ENCODE measurements at places on chromosomes 4 and X.

- no peak for DNase-seq
These were observed 147.0 kb downstream of the AFAP1 start for GRCh38 chr4:7792616-7793015.

DNA sequence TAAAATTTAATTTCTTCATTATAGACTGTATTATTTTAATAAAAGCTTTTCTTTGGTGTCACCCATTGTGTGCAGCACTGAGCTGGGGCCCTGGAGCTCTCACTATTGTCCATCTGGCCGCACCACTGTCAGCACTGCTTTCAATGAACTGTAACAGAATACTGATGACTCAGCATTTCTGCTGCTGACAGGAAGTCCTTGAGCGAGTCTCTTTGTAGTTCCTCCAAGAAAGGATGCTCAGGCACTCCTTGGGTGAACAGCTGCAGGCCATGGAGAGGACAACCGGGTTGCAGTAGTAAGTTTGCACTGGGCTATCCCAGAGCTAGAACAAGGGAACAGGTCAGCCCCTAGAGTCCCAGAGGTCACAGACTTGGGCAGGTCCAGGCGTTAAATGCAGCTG lies 81.6 kb downstream of the SORBS2 start:
- no peak for DNase-seq

DNA sequence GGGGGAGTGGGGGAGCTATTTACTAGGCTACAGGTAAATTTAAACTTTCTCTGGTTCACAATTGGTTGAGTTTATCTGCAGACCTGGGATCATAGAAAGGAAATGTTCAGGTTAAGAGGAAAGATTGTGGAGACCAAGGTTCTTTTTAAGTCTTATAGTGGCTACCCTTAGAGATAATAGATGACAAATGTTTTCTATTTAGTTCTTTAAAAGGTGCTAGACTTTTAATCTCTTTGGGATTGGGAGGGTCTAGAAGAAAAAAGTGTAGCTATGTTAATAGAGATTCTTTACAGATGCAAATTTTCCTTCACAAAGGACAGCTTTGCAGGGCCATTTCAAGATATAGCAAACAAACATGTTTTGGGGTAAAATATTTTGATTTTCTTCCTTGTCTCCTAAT lies 76.0 kb downstream of the TEX13C start:
- DNase-seq, result no peak

GRCh38 chr4:174860588-174860987 lies 31.5 kb upstream of the GLRA3 start:
- DNase-seq, result no peak

- no peak for DNase-seq
These were observed 197.2 kb upstream of the ZFP42 start for GRCh38 chr4:187798385-187798784.

- no peak for DNase-seq
These were observed 185.5 kb upstream of the RBPJ start for GRCh38 chr4:26135331-26135730.

DNA sequence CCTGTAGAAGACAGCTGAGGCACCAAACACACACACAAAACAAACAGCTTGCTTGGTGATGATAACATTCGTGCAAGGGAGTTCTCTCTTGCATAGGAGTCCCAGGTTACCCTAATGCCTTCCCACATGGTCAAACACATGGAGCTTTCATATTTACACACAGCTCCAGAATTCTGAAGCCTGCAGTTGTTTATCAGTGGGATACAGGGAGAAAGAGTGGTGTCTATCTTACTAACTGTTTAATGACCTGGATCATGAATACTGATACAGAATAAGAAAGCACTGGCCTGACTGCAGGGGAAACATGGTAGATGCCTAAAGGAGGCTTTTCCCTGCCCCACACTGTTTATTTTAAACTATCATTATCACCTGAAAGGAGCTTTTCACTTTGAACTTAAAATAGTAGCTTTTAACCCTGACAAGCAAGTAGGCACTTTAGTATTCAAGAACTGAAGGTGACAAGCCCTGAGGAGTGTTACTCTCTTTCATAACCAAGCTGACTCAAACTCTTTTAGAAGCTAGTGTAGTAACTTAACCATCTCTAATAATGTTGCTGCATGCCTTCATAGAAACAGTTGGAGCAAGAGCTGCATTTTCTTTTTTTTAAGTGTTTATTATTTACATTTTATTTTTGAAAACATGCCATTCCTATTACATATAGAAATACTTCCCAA lies 15.6 kb downstream of the TET2 start:
- DNase-seq, result no peak

DNA sequence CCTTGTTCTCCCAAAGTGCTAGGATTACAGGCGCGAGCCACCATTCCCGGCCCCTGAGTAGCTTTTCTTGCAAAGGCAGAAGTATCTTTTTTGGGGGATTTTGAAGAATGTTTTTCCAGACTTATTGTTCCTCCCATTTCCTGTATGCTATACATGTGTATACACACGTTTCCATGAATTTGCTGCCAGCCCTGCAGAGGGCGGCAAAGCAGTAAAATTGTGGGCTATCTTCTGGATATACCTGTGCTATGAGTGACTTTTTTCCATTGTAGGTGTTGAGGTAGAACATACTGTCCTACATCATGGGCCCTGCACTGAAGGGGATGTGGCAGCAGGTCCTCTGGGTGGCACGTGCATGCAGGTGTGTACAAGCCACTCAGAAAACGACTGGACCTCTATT lies 16.9 kb upstream of the MED28 start:
- DNase-seq, result no peak

DNA sequence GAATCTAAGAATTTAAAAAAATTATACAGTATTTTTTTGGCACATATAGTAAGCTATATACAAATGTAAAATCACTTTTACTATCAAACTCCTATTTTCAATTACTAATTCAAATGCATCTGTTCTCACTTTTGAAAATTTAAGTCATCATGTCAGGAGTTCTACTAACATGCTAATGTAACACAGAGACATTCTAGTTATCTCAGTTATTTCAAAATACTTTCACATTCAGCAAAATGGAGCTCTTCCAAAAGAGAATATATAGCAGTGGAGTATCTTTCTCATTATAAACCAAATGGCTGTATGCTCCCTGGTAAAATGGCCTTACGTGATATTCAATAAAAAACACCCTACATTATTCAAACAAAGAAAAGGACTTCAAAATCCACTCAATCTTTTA lies 42.3 kb downstream of the RFC1 start:
- no peak for DNase-seq

DNA sequence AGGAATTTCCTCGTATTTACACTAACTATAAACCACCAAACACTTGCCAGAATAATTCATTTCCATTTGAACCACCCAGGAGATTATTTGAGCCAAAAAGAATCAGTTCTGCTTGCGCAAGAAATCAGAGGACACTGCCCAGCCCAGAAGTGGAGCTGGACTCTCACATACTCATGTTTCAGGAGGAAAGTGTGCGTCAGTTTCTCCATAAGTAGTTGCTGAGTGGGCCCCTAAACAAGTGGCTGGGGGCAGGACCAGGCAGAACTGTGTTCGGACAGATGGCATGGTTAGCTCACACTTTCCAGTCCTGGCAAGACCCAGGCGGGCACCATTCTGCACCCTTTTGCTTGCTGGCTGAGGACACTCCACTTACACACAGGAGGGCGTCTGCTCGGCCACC lies 38.8 kb downstream of the BTC start:
- no peak for DNase-seq

DNA sequence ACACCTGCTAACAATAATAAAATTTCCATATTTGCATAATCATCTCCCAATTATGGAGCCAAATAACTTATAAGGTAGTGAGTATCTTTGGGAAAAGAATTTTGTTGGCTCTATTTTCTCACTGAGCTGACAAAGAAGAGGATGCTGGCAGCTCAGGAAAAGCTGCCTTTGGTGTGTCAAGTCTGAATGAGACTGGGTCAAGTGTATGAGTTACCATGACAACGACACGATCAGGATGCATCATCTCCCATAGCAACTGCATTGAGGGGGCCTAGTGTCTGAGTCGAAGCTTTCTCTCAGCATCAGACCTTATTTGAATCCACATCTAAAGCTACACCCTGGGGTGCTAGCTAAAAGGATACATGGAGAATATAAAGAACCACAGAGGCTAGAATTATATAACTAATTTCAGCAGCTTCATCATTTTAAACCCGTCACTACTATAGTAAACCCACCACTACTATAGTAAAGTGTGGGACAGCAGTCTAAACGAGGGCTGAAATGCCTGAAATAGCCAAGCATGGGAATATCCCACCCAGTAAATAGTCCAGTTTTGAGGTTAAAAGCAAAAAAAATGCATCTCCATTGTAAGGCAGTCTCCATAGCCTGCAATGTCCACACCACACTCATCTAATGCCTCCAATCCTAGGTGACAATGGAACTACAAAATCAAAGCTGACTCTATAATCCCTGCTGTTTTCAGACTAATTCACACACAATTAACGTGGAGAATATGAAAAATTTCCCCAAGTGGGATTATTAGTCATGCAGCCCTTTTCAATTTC lies 16.0 kb downstream of the GSPT2 start:
- DNase-seq, result no peak

DNA sequence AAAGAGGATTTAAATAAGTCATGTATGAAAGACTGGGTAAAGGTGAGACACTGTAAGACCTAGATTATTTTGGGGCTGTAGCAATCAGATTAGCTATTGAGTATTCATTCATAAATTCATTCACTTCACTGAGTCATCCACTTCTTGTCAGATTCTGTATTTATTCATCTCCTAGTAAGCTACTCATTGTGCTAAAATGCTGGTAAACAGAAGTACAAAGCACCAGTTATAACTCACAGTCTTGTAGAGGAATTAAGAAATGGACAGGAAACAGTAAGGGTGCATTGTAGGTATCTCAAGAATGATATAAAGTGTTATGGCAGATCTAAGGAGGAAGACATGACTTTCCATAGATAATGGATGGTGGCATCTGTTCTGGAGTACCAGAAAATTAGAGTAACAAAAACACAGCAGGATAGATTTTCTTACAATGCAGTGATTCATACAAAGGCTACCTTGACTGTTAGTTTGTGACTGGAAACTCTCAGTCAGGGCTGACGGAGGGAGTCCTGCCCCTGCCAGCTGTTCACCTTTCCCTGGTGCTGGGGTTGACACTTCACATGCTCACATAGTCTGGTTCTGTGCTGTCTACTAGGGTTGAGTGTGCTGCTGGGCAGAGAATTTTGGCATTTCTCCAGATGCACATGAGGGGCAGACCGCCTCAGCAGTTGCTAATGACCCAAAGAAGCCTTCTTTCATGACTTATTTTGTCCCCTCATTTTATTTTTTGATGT lies 26.5 kb upstream of the HAND2 start:
- no peak for DNase-seq

DNA sequence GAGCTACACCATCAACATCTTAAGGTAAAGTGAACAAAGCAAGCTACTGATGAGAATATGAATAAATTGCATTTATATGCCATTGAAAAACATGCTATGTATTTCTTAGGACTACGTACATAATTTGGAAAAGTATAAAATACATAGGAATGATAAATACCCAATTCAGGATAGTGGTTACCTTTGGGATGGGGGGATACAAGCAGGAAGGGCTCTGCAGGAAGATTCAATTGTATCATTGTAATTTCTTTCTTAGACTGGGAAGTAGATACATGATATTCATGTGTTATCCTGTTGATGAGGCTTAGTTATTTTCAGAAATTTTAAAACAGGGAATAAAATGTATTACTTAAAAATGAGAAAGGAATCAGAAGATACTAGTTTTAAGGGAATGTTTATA lies 43.4 kb downstream of the TRAPPC11 start:
- no peak for DNase-seq

DNA sequence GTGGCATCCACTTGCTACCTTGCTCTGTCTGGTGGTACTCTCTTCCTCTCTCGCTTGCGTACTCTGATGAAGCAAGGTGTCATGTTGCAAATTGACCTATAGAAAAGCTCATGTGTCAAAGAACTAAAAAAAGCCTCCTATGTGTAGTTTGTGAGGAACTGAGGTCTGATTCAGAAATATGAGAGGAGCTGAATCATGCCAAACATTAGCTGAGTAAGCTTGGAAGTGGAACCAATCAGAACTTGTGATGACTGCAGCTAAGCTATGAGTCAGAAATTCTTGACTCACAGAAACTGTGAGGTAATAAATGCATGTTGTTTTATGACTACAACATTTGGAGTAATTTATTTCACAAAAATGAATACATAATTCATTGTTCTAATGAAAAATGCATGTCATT lies 2138.8 kb downstream of the PCDH7 start:
- DNase-seq, result no peak

GRCh38 chr4:33485111-33485510 lies 2759.2 kb downstream of the ARAP2 start:
- no peak for DNase-seq
